Dorsolateral prefrontal cortex (tissue), 122 donors: ENCODE measurements at places on chromosomes 13 and 19. TPM values are rescaled to one million over a fixed set of nuclear protein-coding genes. Genes with fewer than 3 reads are reported as not detected.

The CEACAM3 gene
- total RNA-seq, result not detected

- DNase-seq, result no peak
Observed at GRCh38 chr19:7395360-7396066, 46.8 kb downstream of the ARHGEF18 start.

DNA sequence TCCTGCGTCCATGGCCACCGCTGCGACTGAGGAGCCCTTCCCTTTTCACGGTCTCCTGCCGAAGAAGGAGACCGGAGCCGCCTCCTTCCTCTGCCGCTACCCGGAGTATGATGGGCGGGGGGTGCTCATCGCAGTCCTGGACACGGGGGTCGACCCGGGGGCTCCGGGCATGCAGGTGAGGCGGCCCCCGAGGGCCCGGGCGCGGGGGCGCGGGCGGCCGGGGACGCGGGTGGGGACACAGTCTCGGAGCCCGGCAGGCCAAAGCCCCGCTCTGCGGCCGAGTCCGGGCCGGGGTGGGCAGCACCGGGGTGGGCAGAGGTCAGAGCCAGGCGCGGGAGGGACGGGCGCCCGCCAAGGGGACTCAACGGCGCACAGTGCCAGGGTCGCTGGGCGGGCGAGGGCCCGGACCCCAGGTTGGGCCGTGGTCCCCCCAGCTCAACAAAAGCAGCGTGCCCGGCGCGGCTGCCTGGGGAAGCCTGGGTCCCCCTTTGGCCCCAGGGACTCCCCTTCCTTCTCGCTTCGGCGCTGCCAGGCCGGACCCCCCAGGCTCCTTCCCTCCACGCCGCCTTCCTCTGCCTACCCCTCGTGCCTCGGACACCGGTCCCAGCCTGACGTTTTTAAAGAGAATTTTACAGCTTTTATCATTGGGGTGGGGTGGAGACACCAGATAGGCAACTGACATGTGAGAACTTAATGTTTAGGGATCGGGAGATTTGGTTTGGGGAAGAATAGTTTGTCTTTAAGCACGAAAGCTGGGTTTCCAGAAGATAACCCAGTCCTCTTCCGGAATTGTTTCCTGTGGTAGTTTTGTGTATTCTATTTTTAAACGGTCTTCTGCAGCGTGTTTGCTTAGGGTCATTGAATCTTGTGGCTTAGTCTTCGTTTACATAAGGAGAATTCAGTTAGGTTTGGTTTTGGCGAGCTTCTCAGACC is 509 bp downstream of the TPP2 start:
- DNase-seq, result peak; percentile 19

The FUT1 gene
- total RNA-seq, result 7.9 TPM

GRCh38 chr13:59835569-59835968 is 328.2 kb downstream of the DIAPH3 start:
- DNase-seq, result no peak

DNA sequence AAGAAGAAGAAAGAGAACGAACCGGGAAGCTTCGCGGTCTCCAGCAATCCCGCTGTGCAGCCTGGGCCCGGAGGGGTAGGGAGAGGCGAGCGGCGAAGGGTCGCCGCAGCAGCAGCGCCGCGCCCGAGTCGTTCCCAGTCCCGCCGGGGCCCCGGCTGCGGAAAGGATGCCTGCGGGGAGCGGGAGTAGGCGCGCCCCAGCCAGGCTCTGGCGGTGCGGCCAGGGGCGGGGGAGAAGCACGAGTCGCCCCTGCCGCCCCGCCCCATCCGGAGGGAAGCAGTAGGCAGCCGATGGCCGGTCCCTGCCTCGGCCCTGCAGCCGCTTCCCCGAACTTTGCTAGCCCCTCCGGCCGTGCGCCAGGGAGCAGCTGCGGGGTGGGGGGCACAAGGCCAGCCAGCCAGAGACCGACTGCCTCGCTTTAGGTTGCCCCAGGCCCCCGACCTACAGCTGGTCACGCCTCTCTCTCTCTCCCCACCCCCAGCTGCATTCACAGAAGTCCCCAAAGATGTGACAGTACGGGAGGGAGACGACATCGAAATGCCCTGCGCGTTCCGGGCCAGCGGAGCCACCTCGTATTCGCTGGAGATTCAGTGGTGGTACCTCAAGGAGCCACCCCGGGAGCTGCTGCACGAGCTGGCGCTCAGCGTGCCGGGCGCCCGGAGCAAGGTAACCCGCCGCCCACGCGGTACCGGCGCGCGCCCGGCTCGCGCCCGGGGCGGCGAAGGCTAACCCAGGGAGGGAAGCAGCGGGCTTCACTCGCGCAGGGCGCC is 1.1 kb downstream of the VSTM2B start:
- peak; percentile 70 for DNase-seq

The ZNF560 gene
- total RNA-seq, result not detected

DNA sequence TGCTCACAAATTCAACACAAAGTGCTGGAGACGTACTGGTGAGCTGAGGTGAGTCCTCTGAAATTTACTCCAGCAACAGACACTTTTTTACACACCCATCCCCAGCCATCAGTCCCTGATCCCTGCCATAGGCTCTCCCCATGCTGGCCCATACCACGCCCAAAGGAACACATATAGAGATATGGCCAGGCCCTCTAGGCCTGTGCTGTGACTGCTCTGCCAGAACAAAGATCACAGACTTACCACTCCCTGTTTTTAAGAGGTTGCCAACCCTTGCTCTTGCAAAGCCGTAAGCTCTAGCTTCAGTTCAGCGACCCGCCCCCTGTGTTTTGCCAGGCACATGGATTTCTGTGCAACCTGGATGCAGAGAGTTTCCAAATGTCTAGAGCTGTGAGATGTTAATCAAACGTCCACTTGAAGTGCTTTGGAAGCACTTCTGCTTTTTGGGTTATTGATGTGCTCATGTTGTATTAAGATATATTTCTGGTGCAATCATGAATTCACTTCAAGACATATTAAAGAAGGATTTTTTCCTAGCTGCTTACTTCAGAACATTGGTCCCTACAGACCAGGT is 59.7 kb downstream of the DLEU7 start:
- no peak for DNase-seq

GRCh38 chr13:98986226-98986846 is 8.5 kb upstream of the DOCK9 start:
- no peak for DNase-seq

DNA sequence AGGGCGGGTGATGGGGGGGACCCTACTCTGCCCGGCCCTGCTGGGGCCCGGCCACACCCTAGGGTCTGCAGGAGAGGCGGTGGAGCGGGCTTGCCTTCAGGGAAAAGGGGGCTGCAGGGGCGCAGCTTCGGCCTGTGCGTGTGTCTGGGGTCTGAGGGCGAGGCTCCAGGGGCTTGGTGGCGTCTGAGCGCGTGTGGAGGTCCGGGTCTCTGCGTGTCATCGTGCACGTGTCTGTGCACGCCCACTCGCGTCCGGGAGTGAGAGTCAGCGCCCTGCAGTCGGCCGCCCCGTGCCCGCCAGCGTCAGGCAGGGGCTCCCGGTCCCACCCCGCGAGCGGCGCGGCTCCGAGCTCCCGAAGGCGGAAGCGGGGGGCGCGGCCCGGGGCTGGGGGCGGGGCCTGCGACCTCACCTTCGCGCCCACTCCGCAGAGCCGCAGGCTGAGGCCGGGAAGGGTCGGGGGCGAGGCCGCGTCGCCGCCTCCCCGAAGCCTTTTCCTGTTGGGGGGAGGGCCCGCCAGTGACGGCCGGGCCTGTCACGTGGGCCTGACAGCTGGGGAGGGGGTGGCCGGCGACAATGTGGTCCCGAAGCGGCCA is at the start of gene ARHGAP45:
ARHGAP45 (plus strand) TSS at position 420 of the 593 bp plus-strand sequence. CDS start 239 bp downstream, outside the sequence.
- no peak for DNase-seq

DNA sequence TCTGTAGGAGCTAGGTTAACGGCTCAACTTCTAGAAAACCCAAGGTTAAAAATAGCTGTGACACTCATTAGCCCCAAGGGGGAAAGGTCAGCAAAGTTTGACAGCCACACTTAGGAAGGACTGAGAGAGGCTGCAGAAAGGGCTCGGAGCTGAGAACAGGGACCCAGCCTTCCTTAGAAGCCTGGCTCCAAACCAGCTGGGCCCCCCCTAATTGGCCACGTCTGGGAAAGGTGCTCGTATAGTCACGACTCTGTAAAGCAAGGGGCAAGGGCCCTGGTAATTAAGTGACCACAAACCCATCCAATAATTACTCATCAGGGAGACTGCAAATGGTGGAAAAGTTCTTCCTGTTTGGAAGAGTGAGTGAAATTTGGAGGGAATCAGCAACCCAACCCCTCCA is 90.5 kb downstream of the RNASEH2B start:
- DNase-seq, result no peak

DNA sequence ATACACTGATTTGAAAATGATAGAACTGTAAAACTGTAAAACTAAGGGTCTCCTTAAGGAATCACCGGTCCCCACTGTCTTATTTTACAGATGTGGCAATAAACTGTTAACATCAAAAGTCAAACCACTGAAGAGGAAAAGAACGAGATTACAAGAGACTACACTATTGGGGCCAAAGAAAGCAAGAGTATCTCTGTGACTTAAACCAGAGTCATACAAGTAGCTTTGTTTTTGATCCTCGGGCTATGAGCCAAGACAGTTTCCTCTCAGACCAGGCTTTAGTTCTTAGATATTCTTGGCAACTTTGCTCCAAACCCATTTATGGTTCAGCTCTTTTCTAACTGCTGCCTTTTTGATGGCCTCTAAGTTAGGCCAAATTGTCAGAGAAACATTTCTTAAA is 113.8 kb downstream of the TBC1D4 start:
- no peak for DNase-seq

The ICAM5 gene
- total RNA-seq, result 45.8 TPM

- no peak for DNase-seq
Observed at GRCh38 chr13:75875450-75875849, 239.3 kb downstream of the LMO7 start.

GRCh38 chr13:39327172-39327479 is 275.9 kb downstream of the LHFPL6 start:
- no peak for DNase-seq

DNA sequence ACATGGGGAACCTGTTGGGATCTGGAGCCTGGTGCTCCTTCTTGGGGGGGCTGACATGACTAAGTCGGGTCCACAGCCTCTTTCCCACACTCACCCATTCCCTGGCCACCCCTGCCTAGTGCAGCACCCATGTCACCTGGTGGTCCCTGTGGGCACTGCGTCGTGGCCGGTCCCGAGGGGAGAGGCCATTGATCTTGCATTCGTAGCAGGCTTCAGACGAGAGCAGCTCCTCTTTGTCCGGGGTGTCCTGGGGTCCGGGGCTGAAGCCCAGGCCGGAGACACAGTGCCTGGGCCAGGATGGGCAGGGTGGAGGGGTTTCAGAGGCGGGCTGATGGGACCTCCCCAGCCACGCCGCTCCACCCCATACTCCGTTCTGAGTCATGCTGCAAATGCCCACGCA is 19.4 kb downstream of the CCL25 start:
- DNase-seq, result no peak

DNA sequence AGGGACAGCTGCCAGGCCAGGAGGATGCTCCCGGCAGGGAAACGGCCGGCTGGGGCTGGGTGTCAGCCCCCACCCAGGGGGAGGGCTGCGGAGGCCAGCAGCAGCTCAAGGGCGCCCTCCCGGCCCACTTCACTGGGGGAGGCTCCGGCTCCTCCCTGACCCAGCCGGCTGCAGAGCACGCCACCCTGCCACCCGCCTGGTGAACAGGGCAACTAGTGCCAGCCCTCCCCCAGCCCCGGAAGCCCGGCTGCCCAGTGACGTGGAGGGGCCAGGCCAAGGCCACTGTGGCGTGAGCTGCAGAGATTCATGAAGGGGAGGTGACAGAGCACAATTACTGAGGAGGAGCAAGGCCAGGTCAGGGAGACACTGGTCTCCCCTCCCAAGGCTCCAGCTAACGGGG is 14.7 kb downstream of the REXO1 start:
- DNase-seq, result no peak

GRCh38 chr19:30871979-30872378 is 477.3 kb downstream of the TSHZ3 start:
- DNase-seq, result no peak

- no peak for DNase-seq
Observed at GRCh38 chr19:33698576-33699435, 77.1 kb downstream of the CHST8 start.

DNA sequence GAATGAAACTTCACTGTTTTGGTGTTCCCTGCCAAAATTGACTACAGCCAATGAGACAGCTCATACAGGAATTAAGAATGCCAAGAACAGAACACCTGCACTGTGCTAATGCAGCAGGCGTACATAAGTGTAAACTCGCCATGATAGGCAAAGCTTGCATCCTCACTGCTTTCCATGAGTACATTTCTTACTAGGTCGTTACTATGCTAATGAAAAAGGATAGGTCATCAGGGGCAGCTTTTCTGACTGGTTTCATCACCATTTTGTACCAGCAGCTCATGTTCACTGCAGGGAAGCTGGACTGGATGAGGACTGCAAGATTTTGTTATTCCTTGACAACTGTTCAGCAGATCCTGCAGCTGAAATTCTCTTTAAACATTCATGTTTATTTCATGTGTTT is 1383.8 kb downstream of the EFNB2 start:
- no peak for DNase-seq

DNA sequence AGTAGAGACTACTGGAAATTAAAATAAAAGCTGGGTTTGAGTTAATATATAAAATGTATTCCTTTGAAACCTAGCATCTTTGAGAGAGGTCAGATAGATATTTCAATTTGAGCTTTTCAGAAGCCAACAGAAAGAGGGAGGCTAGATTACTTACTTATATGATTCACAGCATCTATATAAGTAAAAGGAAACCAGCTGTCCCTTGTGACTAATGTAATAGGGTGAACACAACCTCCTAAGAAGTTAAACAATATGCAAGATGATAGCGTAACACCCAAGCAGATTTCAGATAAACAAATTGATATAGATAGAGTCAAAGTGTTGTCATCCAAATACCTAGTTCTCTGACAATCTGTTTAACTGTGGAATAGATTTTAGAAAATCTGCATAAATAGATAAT is 393.5 kb upstream of the GPC6 start:
- no peak for DNase-seq
